Naive thymus-derived CD4-positive, alpha-beta T cell (primary cell): ENCODE measurements at places on chromosomes 3 and 15. TPM values are rescaled to one million over a fixed set of nuclear protein-coding genes. Genes with fewer than 3 reads are reported as not detected.

GRCh38 chr3:196156160-196156559 is 55.0 kb downstream of the ZDHHC19 start:
- no peak for DNase-seq

Gene ISLR2
- not detected for total RNA-seq

- DNase-seq = no peak
These were observed 62.7 kb upstream of the TFRC start for GRCh38 chr3:196144383-196145105.

DNA sequence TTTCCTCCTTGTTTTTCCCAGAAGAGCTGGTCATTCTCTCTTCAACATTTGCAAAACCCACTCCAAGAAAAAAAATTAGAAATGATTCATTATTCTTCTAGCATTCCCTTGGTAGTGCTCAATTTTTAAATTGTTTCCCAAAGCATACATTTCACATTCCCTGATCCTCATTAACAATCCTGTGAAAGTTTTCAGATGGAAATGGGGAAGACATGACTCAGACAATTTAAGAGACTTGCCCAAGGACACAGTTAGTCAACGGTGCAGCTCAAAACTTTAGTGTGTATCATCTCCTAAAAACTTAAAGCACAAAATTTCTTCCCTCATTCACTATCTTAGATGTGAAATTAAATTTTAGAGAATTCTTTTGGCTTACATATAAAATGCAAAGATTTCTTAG is 17.1 kb upstream of the ABI3BP start:
- DNase-seq = no peak

Gene IL5RA
- total RNA-seq = not detected
